ENCODE measurements at places on chromosomes 6 and 20. TPM values are rescaled to one million over a fixed set of nuclear protein-coding genes. Genes with fewer than 3 reads are reported as not detected.

Gene SMIM13
- total RNA-seq = 23.0 TPM

DNA sequence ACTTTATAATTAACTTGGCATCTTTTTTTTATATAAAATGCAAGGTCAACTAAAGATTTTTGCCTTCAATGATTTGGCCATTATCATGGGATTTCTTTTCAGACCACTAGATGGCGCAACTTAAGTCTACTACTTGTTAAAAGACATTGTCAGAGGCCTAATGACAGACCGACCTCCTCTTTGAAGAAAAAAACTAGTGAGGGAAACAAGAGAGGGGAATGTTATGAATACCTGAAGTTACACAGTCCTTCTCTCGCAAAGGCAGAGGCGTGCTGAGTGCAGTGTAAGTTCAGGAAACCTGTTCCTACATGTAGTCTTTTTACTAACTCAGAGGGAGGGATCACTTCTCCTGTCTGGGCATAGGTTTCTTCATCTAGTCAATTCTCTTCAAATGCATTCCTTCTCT, 9.3 kb downstream of the TRAPPC3L start:
- H3K36me3 ChIP-seq = no peaks in the 10 kb centered on the region
- no peaks in the 10 kb centered on the region for H3K27me3 ChIP-seq
- H3K4me3 ChIP-seq = no peak overlapping the region

- DNase-seq = no peak
- H3K4me1 ChIP-seq = no peaks in the 10 kb centered on the region
- no peak overlapping the region for H3K4me3 ChIP-seq
- H3K27ac ChIP-seq = no peak overlapping the region
- H3K27me3 ChIP-seq = no peaks in the 10 kb centered on the region
- H3K36me3 ChIP-seq = no peaks in the 10 kb centered on the region
Observed at GRCh38 chr20:7500231-7500663, 440.0 kb downstream of the HAO1 start.

DNA sequence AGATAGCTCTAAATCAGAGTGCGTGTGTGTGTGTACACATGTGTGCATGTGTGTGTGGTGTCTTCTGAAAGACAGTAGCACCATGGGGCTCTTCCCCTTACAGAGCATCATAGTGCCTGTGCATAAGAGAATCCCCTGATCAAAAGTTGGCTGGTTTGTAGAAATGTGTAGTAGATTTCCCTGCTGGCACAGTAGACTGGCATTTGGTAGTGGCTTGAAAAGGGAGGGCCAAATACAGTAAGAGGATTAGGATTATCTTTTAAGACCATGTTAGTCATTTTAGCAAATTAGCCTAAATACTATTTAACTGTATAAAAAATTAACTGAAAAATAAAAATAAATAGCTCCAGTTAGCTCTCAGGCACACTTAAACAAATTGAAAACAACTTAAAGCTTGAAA, 112.6 kb downstream of the B3GAT2 start:
- peaks cover 3% of the 10 kb centered on the region for H3K4me1 ChIP-seq
- no peak overlapping the region for H3K4me3 ChIP-seq
- no peak overlapping the region for H3K27ac ChIP-seq
- H3K36me3 ChIP-seq = no peaks in the 10 kb centered on the region
- no peak for DNase-seq

DNA sequence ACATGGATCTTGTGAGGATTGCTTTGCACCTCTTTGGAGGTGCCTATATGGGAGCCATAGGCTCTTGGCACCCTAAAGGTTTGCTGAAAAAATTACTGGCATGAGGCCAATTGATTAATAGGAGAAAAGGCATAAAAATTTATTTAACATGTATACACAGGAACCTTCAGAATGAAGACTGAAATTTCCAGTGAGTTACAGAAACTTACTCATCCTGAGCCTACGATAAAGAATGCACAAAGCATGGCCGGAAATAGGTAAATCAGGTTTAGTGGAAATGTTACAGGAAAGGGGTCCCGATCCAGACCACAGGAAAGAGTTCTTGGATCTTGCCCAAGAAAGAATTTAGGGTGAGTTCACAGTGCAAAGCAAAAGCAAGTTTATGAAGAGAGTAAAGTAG, 625.3 kb downstream of the MMUT start:
- H3K36me3 ChIP-seq = no peaks in the 10 kb centered on the region
- no peaks in the 10 kb centered on the region for H3K27me3 ChIP-seq
- H3K4me1 ChIP-seq = no peaks in the 10 kb centered on the region
- no peak for DNase-seq
- no peak overlapping the region for H3K27ac ChIP-seq

GRCh38 chr6:64034291-64034690, 398.7 kb downstream of the PHF3 start:
- no peaks in the 10 kb centered on the region for H3K27me3 ChIP-seq
- H3K4me1 ChIP-seq = no peaks in the 10 kb centered on the region

Data from K562 (cell line).